ENCODE measurements at places on chromosomes 7 and 10.

GRCh38 chr10:95400787-95401186 is 110.0 kb upstream of the PDLIM1 start:
- DNase-seq: no peak

- DNase-seq: no peak
Measured at GRCh38 chr10:113720386-113720785, 31.1 kb upstream of the PLEKHS1 start.

GRCh38 chr10:71159892-71160291 is 52.5 kb upstream of the UNC5B start:
- no peak for DNase-seq

- peak; percentile 66 for DNase-seq
Measured at GRCh38 chr7:19747740-19748339, 25.6 kb downstream of the TMEM196 start.

GRCh38 chr7:24705461-24705954 is 51.8 kb downstream of the GSDME start:
- DNase-seq: no peak

GRCh38 chr10:121983852-121984251 is 5.1 kb upstream of the TACC2 start:
- no peak for DNase-seq

DNA sequence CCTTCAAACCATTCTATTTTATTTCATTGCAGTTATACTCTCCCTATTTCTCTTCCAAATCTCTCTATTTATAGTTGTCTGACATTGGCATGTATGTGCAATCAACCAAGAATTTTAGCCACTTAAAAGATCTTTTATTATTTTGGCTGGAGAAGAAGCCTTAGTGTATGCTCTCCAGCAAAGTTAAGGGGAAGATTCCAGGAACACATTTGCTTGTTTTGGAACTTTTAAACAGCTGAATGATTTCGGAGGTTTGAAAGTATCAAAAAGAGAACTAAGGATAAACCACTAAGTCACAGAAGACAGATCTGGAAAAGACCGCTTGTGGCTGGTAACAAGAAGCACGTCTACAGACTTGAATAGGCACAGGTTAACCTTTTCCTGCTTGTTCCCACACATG is 182.2 kb upstream of the FZD1 start:
- peak; percentile 26 for DNase-seq

GRCh38 chr10:131925716-131926115 is 24.9 kb downstream of the PPP2R2D start:
- DNase-seq: no peak

- DNase-seq: peak; percentile 40
Measured at GRCh38 chr7:128948312-128948973, 10.7 kb downstream of the IRF5 start.

- DNase-seq: no peak
Measured at GRCh38 chr10:66038623-66039022, 887.2 kb upstream of the LRRTM3 start.

DNA sequence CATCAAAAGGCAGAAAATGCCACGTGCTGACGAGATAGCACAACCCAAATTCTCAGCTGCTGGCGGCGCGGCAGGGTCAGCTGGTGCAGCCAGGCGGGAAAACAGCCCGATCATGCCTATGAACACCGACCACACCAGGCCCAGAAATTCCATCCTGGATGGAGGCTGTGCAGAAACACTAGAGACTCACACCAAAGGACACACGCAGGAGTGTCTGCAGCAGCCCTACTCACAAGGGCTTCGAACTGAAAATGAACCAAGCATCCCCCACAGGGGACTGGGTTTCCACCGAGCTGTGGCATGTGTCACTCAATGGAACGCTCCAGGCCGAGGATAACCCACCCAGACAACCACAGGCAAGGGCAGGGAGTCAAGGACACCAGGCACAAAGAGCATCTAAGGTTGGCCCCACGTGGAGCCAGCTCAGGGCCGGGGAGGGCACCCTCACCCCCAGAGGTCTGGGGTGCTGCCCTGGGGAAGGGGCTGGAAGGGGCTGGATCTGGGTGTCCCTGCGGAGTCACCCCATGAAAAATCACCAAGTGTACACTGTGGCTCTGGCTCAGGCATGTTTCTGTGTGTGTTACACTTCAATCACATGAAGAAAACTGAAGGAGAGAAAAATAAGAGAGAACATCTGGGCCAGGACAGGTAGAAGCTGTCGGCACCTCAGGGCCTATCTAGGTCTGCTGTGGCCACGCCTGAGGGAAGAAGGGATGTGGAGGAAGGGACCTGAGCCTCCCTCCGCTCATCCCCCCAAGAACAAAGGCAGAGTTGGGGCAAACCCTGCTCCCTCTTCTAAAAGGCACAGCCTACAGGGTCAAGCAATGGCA is 33.0 kb downstream of the RASGEF1A start:
- no peak for DNase-seq

DNA sequence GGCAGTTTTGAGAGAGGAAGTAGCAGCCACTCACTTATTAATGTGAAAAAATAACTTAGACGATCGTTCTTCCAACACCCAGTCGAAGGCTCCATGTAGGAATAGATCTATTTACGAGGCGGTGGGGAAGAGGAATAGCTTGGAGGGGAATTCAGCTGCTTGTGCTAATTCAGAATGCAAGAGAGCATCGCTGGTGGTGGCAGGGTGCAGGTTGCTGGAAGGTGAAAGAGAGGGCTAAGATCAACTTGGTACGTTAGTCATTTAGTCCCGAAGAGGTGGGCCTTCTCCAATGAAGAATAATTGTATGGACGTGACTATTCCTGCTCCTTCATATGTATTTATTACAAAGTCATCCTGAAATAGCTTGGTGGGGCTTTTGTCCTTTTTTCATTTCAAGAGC is 98.5 kb downstream of the SEC23IP start:
- DNase-seq: no peak

GRCh38 chr10:124723826-124724225 is 20.4 kb downstream of the FAM53B start:
- DNase-seq: no peak

- no peak for DNase-seq
Measured at GRCh38 chr10:20228729-20229128, 412.5 kb downstream of the PLXDC2 start.

DNA sequence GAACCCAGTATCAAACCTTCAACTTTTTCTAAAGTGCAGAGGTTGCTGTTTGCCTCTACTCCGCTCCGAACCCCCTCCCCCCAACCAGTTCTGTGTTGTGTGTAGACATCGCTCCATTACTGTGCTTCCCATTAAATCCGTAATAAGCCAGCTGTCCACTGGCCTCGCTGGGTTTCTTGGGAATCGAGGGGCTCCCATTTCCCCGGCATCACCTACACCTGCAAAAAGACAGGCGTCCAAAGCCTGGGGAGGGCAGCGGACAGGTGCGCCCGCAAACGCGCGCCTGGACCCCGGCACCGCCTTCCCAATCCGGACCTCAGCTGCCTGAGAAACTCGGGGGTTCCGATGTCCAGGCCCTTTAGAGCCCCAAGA is 631 bp downstream of the RTKN2 start:
- no peak for DNase-seq

DNA sequence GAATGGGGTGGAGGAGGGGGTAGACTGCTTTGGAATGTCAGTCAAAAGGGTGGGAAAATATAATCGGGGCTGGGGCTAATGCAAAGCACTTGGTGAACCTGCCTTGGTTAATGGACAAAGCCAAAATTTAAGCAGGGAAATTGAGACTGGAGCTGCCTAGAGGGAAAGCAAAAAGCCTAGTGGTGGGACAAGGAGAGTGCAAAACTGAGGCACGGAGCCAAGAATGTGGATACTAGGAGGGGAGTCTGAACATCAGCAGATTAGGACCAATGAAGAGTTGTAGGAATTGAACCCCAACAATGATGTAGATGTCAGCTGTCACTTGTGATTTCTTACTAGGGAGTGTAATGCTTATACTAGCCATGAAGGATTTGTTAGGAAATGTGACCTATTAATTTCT is 195.9 kb downstream of the MDFIC start:
- DNase-seq: no peak

DNA sequence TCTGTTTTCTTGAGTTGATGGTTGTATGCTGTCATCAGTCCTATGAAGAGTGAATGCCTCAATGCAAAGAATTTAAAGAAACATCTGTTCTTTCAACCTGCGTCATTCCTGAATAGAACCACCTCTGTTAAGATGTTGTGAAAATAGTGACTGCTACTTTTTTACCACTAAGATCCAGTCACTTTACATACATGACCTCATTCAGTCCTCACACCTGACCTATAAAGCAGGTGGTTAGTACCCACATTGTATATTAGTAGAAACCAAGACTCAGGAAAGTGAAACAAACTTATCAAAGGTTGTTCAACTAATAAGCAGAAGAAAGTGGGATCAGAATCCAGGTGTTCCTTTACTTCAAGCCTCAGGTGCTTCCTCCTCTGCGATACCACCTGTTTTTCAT is 64.8 kb downstream of the ITGB8 start:
- no peak for DNase-seq

DNA sequence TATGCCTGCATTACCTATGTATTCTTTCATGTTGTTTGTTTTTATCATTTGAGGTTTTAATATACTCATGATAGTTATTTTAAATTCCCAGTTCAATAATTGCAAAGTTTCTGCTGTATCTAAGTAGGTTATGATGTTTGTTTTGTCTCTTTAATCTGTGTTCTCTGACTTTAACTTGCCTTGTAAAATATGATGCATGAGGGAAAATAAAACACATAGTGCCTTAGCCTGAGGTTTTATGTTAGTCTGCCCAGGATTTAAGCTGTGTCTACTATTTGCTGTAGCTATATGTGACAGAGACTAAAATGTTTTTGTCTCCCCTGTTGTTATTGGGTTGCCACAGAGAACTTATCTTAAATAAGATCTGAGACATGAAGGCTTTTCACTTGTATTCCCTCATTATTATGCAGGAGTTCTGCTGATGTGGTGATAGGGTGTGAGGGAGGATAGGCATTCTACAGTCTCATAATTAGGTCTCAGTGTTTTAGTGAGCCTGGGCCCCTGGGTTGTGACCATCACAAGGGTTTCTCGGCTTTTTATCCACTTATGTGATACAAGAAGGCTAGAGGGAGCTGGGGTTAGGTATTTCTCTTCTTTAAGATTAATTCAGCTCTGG is 582.5 kb downstream of the CNTNAP2 start:
- no peak for DNase-seq

GRCh38 chr7:33547880-33548279 is 357.5 kb upstream of the BMPER start:
- no peak for DNase-seq

DNA sequence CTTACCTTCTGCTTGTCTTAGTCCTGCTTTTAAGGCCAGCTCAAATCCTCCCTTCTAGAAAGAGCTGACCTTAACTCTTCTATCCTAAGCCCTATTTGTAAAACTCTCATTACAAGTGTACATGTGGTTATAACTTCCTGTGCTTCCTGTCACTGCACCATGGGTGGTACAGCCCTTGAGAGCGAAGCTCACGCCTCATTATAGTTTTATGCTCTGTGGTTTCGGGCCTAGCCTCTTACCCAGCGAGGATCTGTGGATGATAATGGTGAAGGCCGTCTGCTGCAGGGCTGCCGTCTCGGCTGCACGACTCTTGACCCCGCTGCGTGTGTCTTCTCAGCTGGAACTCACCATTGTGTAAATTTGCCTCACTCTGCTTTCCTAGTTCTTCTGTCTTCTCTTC is 74.6 kb downstream of the CUL1 start:
- DNase-seq: peak; percentile 38

- peak; percentile 61 for DNase-seq
Measured at GRCh38 chr7:50782375-50783208, at the start of gene GRB10. Gene GRB10, minus strand, starts transcription at chr7:50782896. Its CDS starts 50,574 bp downstream, at chr7:50732322.

DNA sequence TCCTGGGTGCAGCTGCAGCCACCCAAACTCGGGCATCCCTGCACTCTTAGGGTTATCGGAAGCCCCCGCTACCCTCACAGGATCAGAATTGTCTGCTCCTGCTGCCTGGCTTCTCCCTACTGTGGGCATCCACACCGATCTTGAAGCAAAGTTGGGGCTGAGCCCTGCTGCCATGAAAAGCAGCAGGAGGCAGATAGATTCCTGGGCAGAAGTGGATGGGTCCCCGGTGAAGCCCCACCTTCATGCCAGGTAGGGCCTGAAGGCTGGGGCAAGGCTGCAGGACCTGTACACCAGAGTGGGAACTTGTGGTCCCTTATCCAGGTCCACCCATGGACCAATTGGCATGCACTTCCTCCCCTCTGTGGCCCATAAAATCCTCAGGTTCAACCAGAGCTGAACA is 922.6 kb upstream of the KCND2 start:
- no peak for DNase-seq

GRCh38 chr10:91901784-91902677 is 7.3 kb downstream of the FGFBP3 start:
- DNase-seq: peak; percentile 88

DNA sequence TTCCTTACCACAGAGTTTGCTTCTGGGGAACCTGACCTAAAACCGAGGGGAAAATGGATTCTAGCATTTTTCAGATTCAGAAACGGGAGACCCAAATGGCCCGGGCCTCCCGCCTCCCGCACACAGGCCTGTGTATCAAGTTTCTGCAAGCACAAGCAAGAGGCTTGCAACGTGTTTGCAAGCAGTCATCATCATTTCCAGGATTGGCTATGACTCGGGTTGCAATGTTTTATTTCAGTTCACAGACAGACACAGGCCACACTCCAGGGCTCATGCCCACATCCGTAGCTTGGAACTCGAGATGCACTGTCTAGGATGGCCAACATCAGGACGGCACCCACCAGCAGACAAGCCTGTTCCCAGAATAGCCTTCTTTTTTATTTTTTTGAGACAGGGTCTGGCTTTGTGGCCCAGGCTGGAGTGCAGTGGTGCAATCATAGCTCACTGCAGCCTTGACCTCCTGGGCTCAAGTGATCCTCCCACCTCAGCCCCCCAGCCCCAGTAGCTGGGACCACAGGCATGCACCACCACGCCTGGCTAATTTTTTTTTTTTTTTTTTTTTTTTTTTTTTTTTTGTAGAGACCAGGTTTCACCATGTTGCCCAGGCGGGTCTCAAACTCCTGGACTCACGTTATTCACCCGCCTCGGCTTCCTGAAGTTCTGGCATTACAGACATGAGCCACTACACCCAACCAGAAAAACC is 68.1 kb upstream of the FOXK1 start:
- DNase-seq: peak; percentile 21

DNA sequence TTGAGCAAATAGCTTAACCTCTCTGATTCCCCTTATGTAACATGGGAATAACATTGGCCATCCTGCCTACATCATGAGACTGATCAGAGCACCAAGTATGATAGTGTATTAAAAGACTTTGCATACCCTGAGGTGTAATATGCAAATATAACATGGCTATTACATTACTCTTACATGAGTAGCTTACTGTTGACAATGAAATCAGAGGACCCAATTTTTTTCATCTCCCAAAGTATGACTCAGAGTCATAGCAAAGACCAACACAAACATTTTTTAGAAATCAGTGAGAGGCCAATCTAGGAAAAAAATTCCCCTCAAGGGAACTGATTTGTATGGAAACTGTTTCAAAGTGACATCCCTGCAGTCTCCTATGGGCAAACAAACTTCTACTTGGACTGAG is 47.0 kb upstream of the TMEM140 start:
- peak; percentile 39 for DNase-seq

Data from RPMI7951 (cell line).